CD4-positive, alpha-beta T cell (primary cell): ENCODE measurements at places on chromosomes 3 and 15. TPM values are rescaled to one million over a fixed set of nuclear protein-coding genes. Genes with fewer than 3 reads are reported as not detected.

GRCh38 chr3:150035301-150035779, 64.6 kb upstream of the PFN2 start:
- DNase-seq, result no peak

GRCh38 chr3:22765679-22766078, 437.4 kb upstream of the UBE2E2 start:
- no peak for DNase-seq

GRCh38 chr15:74730619-74731316, 5.4 kb upstream of the CYP1A1 start:
- no peak for DNase-seq

The AMIGO3 gene
- total RNA-seq, result 1.3 TPM

The MST1 gene
- total RNA-seq, result 7.8 TPM

- DNase-seq, result no peak
These were observed 58.4 kb downstream of the RBMS3 start for GRCh38 chr3:29339016-29339833.

GRCh38 chr3:45366290-45366689, 22.1 kb upstream of the LARS2 start:
- no peak for DNase-seq

- no peak for DNase-seq
These were observed 230.6 kb upstream of the CTNNB1 start for GRCh38 chr3:40968666-40969065.

DNA sequence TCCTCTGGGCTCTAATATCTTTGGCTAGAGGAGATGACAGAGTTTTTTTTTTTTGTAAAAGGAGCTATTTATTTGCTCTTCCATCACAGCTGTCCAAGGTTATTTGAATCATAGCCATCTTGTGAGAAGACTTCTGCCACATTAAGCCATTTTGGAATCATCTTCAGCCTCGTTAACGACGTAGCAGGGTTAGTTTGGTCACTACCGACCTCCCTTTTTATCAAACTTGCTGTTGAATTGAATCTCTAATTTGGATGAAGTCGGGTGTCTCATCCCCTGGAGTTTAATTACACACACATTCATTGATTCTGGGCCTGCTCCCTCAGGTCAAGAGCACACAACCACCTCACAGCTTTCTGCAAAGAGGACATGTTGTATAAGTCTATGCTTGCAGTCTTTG, 238.7 kb downstream of the CPNE4 start:
- DNase-seq, result no peak

GRCh38 chr3:160686955-160687535, 10.1 kb downstream of the ARL14 start:
- no peak for DNase-seq

DNA sequence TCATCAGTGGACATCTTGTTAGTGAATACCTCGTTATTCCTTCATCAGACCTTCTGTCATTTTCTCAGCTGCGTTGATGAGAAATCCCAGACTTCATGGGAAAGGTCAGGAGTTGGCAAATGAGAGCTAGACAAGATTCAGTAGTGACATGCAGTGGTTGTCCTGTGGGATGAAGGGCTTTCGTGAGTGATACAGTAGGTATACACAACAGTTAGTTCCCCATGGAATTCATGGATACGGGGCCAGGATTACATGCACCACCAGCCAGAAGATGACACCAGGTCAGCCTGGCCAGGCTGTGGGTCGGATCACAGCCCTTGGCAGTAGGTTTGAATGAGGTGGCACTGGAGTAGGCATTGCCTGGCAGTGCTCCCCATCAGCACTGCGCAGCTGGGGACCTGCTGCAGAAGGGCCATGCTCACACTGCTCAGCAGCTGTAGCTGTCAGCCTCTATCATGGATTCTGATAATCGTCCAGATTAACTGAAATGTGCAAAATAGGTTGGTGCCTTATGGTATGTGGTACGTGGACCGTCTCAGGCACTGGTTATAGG, 150.1 kb downstream of the SLCO3A1 start:
- DNase-seq, result no peak

The SEC22C gene
- 73.6 TPM for total RNA-seq

The CYP11A1 gene
- total RNA-seq, result not detected

The LRRC31 gene
- not detected for total RNA-seq

The ACTC1 gene
- not detected for total RNA-seq

GRCh38 chr3:189232790-189233189, 61.0 kb downstream of the TPRG1 start:
- DNase-seq, result no peak

GRCh38 chr3:127851899-127852298, 29.6 kb upstream of the MGLL start:
- no peak for DNase-seq

The TMEM266 gene
- not detected for total RNA-seq

DNA sequence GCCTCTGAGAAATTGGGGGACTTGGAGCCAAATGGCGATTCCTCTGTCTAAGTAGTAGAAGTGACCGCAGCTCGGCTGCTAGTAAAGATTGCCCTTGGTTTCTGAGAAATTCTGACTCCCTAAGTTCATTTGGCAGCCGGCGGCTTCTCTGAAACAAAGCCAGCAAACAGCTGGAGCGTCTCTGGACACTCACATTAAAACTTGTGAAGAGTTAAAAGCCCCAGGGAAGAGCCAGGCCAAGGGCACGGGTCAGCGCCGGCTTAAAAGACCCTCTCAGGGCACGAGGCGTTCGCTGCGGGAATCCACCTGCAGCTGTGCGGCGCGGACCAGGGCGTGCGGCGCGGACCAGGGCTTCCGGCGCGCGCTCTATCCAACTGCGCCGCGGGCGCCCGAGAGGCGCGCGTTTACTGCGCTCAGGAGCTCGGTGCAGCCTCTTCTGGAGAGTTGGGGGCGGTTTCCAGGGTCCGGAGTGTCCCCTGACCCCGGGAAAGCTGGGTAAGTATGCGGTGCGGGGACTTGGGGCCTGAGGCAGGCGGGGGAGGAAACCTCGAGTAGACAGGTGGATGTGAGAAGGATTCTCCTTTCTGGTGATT, at the start of gene COL6A5:
Gene COL6A5, plus strand, starts transcription at position 186 of the 593 bp plus-strand sequence. CDS start 27,967 bp downstream, outside the sequence.
- DNase-seq, result no peak

GRCh38 chr15:35383506-35383905, 162.5 kb downstream of the DPH6 start:
- no peak for DNase-seq
